ENCODE measurements at places on chromosomes 5 and 9.

DNA sequence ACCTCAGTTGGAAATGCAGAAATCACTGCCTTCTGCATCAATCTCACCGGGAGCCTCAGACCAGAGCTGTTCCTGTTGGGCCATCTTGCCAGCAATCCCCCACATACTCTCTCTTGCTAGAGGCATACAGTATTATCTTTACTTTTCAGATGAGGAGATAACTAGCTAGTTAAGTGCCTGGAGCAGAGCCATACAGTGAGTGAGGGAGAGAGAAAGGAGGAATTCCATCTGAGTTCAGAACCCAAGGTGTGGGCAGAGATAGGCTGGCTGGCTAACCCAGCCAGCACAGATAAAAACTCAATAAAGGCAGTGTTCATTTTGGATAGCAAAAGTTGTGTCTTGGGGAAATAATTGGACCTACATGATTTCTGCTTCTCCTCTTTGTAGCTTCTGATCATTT, 268.0 kb upstream of the KIF2A start:
- no peak for DNase-seq

GRCh38 chr5:44860267-44860666, 51.5 kb downstream of the MRPS30 start:
- no peak for DNase-seq

- no peak for DNase-seq
These were observed 4.6 kb downstream of the SIT1 start for GRCh38 chr9:35646153-35646532.

- DNase-seq = no peak
These were observed 1.5 kb downstream of the STXBP1 start for GRCh38 chr9:127613583-127613954.

DNA sequence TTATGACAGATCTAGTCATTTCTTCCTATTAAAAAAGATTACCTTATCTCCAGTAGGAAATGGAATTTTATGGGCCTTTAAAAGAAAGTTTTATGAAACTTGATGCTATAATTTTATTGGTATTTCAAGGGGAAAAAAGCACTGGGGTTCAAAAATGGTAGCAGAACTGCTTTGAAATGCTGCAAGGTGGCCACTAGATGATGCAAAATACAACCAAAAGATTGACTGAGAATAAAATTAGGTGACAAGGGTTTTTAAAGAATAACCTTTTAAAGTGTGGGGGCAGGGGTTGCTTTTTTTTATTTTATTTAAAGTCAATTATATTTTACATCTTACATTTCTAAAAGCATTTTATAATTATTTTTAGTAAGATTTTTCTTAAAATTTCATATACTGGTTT, 61.7 kb downstream of the KLF9 start:
- DNase-seq = no peak

Data from activated CD8-positive, alpha-beta memory T cell treated with anti-CD3 and anti-CD28 coated beads for 1 hour (primary cell).